HS-27A (cell line): ENCODE measurements at places on chromosomes 16 and 17.

- no peak for DNase-seq
These were observed 1.7 kb upstream of the GJD3 start for GRCh38 chr17:40366076-40366860.

GRCh38 chr17:78896834-78897663, 6.0 kb downstream of the CEP295NL start:
- no peak for DNase-seq

GRCh38 chr16:70659546-70659945, 13.2 kb downstream of the IL34 start:
- DNase-seq: no peak

DNA sequence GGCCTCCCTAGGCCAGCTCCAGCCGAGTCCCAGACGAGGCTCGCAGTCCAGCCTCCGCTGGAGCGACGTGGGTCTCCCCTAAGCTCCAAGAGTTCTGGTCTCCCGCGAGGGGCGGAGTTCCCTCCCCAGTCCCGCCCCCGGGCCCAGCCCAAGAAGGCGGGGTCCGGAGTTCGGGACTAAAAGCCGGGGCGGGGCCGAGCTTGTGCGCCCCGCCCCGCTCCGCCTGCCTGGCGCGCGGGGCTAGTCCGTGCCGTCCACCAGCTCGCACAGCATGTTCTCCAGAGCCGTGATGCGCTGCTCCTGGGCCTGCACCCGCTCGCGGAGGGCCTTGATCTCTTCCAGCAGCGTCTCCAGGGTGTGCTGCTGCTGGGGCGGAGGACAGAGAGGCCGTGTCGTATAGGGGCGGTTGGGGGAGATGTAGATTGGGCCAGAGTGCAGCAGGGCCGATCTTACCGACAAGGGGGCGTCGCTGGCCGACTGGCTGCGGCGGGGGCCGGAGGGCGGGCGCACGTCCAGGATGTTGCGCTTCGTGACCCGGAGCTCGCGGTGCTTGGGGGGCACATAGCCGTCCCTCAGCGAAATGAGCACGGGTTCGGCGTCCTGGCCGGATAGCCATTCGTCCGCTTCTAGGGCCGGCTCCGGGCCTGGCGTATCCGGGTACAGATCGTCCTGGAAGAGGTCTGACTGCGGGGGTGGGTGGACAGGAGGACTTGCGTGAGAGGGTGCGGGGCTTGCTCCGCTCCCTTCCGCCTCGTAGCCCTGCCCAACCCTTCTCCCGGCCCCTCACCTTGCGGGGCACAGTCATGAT, 7.0 kb downstream of the CORO6 start:
- DNase-seq: no peak

DNA sequence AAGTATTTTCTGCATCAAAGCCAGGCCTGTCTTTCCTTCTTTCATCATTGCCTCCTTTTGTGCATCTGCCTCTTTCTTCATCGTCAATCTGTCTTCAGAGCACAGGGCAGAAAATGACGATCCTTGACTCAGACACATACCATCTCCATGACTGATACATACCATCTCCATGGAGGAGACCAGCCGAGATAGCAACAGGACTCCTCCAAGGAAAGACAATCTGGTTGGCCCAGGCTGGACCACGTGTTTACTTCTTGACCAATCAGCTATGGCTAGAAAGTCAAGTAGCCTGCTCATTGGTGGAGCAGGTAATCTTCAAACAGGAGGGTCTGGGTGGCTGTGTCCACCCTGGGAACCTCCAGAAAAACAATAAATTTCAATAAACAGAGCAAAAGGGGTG, 164.6 kb downstream of the CPPED1 start:
- DNase-seq: peak; percentile 29
